ENCODE measurements at places on chromosomes 7 and 10.

DNA sequence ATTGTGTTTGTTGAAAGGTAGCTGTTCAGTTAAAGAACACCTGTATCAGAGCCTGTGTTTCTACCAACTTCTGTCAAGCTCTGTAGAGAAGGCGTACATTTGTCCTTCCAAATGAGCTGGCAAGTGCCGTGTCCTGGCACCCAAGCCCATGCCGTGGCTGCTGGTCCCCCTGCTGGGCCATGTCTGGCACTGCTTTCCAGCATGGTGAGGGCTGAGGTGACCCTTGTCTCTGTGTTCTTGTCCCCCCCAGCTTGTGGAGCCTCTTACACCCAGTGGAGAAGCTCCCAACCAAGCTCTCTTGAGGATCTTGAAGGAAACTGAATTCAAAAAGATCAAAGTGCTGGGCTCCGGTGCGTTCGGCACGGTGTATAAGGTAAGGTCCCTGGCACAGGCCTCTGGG is 154.9 kb downstream of the EGFR start:
- no peak for DNase-seq

DNA sequence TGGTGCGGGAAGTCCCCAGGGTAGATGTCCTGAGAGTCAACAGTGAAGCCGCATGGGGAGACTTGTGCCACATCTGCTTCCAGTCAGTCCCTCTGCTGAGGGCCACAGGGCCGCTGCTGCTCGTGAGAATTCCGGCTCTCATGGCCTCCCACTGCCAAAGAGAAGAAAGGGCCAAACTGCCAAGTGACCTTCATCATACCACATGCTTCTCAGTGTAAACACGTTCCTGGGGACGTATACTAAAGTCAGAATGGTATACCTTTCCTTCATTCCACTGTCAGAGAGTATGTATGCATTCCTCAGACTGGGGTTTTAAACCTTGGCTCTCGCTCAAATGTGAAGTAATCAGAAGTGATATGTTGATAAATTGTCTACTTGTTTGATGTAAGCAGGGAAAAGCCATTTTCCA is 52.8 kb upstream of the SEC61G start:
- no peak for DNase-seq

- no peak for DNase-seq
Measured at GRCh38 chr7:140155428-140155827, 21.4 kb downstream of the KDM7A start.

GRCh38 chr7:22485189-22485588 is 14.8 kb downstream of the STEAP1B start:
- peak; percentile 71 for DNase-seq

DNA sequence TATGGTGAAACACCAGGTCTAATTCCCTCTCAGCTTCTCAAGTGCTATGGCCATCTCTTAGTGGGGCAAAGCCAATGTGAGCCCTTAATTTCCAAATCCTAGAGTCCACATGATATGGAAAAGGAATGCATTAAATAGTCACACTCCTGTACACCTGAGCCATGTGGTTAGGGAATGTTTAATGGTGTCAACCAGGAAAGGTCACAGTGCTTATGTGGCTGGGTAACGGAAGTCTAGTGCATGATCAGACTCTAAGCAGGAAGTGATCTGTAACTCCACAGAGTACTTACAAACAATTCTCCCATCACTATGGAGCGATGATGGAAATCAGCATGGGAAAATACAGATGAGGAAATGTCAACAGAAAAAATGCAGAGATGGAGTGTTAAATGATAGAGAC is 148.8 kb downstream of the MAGI2 start:
- DNase-seq, result no peak
